MV-4-11 (cell line): ENCODE measurements at places on chromosomes 6 and 20.

- DNase-seq, result no peak
Observed at GRCh38 chr20:17083738-17084137, 143.1 kb upstream of the PCSK2 start.

- DNase-seq, result peak; percentile 50
Observed at GRCh38 chr20:48769069-48769983, 58.5 kb downstream of the PREX1 start.

DNA sequence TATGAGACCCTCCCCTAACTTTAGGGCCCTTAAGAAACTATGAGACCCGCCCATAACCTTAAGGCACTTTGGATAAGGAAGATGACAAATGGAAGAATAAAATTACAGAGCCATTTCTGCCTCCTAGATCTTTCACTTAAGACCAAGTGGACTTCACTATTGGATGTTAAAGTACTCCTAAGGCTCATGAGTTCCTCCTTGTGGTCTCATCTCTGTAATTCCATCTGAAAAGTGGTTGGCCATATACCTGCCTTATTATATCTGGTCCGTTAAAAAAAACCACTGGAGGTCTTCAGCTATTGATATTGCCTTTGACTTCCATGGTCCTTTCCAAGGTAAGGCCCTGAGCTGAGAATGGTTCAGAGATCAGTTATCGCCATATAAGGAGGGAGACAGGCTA is 310.3 kb downstream of the EYA4 start:
- DNase-seq, result no peak

GRCh38 chr6:89352278-89353117 is at the start of gene UBE2J1:
UBE2J1 (minus strand) TSS chr6:89352722; CDS start chr6:89352569, 153 bp downstream.
- DNase-seq, result peak; percentile 75

GRCh38 chr6:55820696-55821095 is 54.7 kb downstream of the BMP5 start:
- no peak for DNase-seq

- no peak for DNase-seq
Observed at GRCh38 chr6:147983581-147984366, 358.9 kb upstream of the SASH1 start.

GRCh38 chr20:23013429-23013828 is 21.7 kb upstream of the SSTR4 start:
- no peak for DNase-seq

GRCh38 chr20:1844325-1845162 is 50.7 kb upstream of the SIRPA start:
- DNase-seq, result peak; percentile 95

DNA sequence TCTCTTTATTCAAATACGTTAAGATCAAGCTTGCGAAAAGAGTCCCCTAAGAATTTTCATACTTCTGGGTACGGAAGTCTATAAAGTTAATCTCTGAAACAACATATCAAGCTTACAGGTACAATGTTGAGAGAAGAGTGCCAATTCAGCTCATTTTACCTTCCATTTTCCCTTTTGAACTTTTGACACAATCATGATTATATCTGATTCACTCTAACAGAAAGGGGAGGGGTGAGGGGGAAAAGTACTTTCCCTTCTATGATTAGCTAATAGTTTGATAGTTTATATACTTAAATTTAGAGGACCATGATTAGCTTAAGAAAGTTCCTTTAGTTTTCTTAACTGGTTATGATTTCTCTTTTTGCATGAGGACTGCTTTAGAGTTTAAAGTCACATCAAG is 33.5 kb downstream of the SNX3 start:
- no peak for DNase-seq

- no peak for DNase-seq
Observed at GRCh38 chr6:3414327-3415081, 42.3 kb downstream of the SLC22A23 start.

GRCh38 chr6:133291671-133292070 is 50.5 kb downstream of the EYA4 start:
- no peak for DNase-seq

DNA sequence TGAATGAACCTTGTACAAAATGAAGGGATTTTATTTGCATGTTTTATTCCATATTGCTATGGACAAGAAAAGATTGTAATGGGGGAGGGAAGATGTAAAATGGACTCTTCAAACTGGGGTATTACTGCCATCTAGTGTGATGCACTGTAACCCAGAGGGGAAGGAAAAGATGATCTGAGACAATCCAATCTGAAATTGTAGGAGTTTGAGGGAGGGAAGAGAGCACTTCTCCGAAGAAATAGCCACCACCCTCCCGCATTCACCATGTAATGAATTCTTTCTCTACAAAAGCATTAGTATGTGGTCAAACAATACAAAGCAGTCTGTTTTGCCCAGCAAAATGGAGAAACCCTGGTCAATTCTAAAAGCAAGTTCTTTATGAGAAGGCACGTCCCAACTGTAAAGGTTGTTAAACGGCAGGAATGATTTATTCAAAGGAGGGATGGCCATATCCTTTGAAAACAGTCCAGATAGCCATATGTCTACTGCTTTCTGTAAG is 679.5 kb upstream of the NRSN1 start:
- DNase-seq, result no peak

DNA sequence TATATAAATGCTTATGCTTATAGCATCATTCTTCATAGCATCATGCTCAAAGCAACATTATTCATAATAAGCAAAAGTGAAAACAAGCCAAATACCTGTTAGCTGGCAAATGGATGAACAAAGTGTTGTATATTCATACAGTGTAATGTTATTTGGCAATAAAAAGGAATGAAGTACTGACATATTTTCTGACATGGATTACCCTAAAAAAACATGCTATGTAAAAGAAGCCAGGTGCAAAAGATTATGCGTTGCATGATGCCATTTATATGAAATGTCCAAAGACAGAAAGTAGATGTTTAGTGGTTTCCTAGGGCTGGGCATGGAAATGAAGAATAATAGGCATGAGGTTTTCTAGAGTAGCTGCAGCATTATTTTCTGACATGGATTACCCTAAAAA is 77.1 kb downstream of the GFRA4 start:
- DNase-seq, result no peak
